Stimulated activated CD4-positive, alpha-beta T cell treated with anti-CD3 and anti-CD28 coated beads, TNF-alpha, amount 100 ng/mL, for 48 hours (primary cell): ENCODE measurements at places on chromosomes 3 and 15.

- no peak for DNase-seq
Measured at GRCh38 chr3:123660900-123661299, 76.0 kb upstream of the HACD2 start.

DNA sequence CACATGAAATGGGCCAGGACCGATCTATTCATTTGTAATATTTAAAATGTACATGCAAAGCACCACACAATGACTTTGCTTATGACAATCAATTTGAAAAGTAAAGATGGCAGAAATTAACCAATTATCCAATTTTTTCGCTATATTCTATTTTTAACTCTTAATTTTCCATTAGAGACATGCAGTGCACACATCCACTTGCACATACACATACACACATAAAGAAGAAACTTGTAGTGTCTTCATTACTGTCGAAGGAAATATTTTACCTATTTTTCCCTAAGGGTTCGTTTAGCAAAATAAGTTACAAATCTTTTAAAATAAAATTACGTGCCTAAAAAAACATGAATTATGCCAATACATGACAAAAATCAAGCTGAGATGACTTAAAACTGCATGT is 194.3 kb upstream of the MDFIC2 start:
- no peak for DNase-seq

GRCh38 chr15:66884661-66885237 is 180.7 kb upstream of the SMAD3 start:
- DNase-seq, result no peak

DNA sequence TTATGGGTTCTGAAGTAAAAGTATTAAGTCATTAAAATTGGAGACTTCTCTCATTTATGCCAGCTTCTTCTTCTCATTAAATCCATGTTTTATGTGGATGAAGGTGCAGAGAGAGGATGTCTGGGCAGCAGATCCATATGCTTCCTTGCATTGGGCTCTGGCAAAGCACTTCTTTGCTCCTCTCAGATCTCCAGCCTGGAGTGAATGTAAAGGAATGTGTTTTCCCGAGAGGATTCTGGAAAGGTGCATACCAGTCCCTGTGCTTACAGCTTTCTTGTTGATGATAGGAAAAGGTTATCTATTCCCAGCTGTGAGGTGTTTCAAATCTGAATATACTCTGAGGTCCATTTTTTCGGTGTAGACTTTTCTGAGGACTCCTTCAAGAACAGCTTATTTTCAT is 79.9 kb upstream of the PEX5L start:
- DNase-seq, result no peak

GRCh38 chr3:189360291-189360690 is 188.5 kb downstream of the TPRG1 start:
- DNase-seq, result no peak

DNA sequence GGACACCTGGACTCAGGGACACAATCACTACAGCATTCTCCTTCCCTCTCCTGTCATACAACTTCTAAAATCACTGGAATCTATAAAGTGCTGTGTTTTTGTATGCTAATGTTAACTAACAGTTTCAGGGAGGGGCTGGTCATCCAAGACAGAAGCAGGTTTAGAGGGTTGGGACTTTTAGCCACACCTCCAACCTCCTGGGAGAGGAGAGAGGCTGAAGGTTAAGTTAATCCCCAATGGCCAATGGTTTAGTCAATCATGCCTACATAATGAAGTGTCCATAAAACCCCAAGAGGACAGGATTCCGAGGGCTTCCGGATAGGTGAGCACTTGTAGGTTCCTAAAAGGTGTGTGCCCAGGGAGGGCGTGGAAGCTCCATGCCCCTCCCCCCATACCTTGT is 219.3 kb upstream of the CTNNB1 start:
- no peak for DNase-seq

GRCh38 chr3:50520849-50521248 is 17.4 kb upstream of the CACNA2D2 start:
- DNase-seq, result no peak

DNA sequence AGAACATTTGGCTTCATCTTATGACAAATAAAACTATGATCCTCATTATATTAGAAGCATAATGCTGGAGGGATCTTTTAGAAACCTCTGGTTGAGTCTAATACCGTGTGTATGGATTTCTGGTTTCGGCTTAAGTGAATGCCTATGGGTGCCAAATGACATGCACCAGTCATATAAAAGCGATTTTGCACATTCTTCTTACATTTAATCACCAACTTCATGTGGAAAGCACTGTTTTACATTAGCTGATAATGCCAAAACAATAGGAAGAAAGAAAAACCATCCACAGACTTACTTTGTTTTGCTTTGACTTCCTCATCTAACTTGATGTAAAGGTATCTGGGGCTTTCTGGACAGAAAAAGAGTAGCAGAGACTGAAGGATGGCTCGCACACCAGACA is 20.9 kb downstream of the SLC2A2 start:
- DNase-seq, result no peak

- DNase-seq, result no peak
Measured at GRCh38 chr15:47607695-47608094, 109.6 kb upstream of the SEMA6D start.
